ENCODE measurements at places on chromosomes 3 and 15.

DNA sequence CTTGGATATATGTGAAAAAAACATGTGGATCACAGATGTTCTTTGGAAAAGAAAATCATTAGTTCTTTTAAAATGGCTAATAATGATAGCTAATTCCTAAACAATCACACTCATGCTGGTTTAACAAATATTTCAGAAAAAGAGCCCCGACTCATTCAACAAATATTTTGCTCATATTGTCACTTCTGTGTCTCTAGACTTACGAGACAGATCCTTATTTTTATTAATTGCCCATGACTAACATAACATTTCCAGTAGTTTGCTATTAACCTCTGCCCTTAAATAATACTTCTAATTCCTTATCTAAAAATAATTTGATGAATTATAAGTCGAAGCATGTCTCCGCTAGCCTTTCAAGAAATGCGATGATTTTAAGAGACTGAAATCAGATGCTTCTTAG lies 70.4 kb downstream of the SATB1 start:
- no peak for DNase-seq

DNA sequence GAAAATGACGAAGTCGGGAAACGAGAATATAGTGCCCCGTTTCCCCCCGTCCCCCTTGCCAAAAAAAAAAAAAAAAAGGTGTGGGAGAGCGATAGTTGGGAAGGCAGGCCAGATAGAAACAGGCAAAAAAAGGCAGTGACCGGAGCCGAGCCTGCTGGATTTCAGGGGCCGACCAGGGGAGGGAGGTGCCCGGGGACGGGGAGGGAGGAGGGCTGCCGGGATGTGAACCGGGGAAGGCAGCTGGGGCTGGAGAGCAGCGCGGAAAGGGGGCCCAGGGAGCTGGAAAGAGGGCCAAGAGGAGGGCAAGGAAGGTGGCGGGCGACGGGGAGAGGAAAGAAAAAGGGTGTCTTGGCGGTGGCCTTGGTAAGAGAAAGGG lies 837 bp downstream of the LRRN1 start:
- no peak for DNase-seq

- no peak for DNase-seq
Observed at GRCh38 chr15:96334017-96334704, 3.7 kb downstream of the NR2F2 start.

DNA sequence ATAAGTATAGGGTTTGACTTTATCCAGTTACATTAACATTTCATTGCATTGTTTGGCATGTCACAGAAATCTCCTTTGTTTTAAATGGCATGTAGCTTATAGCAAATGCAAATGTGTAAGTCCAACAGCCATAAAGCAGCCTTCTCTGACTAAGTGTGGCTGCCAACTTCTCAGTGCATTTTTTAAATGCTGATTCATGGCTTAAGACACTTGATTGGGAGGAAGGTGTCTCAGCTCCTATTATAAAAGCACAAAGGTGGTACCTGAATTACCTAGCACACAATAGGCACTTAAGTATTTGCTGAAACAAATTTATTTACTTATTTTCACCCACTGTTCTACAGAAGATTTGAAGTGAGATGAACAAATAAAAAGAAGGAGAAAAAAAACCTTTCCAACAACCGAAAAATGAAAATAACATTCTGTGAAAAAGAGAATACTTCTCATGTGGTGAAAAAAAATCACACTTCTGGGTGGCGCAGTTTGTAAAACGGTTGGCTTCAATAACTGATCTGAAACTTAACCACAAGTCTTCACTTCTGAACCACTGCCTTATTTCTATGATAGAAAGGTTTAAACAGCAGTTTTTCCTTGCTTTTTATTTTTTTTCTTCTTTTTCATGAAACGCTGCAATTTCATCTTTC lies 105.5 kb upstream of the ICE2 start:
- DNase-seq = no peak

- DNase-seq = no peak
Observed at GRCh38 chr3:179991104-179991503, 45.6 kb downstream of the PEX5L start.

DNA sequence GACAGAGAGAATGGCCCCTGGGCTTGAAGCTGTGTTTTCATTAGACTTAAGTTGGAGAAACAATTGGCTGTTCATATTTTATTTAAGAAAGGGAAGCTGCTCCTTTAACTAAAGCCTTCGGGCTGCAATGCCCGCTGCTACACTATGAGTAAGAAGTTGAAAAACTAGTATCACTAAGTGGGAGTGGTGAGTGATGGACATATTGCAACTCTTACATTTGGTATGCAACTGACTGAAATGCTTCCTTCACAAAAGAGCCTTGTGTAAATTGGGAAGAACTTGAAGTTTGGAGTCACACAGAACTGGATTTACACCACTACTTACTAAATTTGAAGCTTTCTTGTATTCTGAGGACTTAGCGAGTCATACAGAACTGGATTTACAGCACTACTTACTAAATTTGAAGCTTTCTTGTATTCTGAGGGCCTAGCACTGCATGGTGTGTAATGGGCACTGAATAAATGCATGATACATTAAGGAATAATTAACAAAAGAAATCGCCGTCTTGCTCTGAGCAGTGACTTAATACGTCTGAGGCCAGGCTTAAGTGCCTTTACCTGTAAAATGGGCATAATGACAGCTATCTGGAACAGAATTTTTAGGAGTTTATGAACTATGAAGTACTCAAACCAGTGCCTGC lies 149.5 kb downstream of the RYR3 start:
- DNase-seq = no peak

- no peak for DNase-seq
Observed at GRCh38 chr15:51837792-51838251, 8.4 kb downstream of the TMOD3 start.

GRCh38 chr3:11381563-11381962 lies 109.4 kb downstream of the ATG7 start:
- DNase-seq = no peak

DNA sequence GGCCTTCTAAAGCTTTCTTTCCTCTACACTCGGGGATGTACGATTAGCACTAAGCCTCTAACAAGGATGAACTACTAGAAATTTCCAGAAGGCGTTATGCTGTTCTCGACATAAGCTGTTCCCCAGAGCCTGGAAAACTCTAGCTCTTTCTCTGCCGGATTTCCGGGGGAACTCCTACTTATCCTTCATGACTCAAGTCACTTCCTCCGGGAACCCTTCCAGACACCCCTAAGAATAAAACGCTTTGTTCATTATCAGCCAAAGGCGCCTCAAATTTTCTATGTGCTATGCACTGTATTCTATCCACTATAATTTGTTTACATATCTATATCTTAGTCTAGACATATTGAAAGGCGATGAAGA lies 455 bp upstream of the SNAP23 start:
- no peak for DNase-seq

GRCh38 chr15:75358771-75359536 lies 9.5 kb downstream of the MAN2C1 start:
- DNase-seq = no peak

GRCh38 chr3:72816862-72817355 lies 31.3 kb downstream of the SHQ1 start:
- DNase-seq = no peak

DNA sequence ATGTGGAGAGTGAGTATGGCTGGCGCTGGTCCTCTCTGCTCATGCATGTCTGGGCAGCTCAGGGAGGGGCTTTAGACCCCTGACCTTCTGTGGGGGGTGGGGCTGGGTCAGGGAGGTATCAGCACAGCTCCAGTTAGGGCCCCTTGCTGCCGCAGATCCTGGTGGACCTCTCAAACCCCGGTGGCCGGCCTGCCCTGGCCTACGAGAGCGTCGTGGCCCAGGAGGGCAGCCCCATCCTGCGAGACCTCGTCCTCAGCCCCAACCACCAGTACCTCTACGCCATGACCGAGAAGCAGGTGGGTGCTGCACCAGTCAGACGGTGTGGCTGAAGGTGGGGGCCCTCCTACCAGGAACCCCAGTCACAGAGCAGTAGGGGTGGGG lies 20.2 kb downstream of the PLXNA1 start:
- no peak for DNase-seq

- DNase-seq = no peak
Observed at GRCh38 chr15:59222906-59223550, 16.4 kb downstream of the LDHAL6B start.

- DNase-seq = no peak
Observed at GRCh38 chr15:78943692-78944091, 1.2 kb downstream of the CTSH start.

DNA sequence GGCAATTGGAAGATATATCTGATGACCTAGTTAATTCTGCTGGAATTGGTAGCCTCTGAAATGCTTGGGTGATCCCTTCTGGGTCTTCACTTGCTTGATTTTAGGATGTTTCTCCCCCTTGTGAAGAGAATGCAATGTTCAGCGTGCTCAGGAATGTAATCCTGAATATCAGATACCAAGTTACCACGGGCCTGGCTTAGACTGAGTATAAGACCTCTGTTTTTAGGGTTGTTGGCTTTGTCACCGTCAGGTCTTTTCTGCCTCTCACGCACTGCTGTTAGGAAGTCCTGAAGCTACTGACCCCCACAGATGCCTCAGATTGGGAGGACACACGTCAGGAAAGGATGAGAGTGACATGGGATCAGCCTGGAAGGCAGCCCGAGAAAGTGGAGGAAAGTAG lies 198.5 kb downstream of the CDIN1 start:
- DNase-seq = no peak

GRCh38 chr15:90159213-90159612 lies 41.9 kb upstream of the SEMA4B start:
- DNase-seq = no peak

GRCh38 chr3:147406028-147406931 lies at the start of gene ZIC4:
Gene ZIC4 (minus strand): TSS chr3:147406543. CDS start chr3:147402797, 3,746 bp downstream.
- DNase-seq = no peak

GRCh38 chr3:39287216-39288164 lies 7.7 kb upstream of the CX3CR1 start:
- no peak for DNase-seq
